ENCODE measurements at places on chromosomes 16 and 17.

GRCh38 chr16:88588148-88588547 lies 17.9 kb downstream of the ZC3H18 start:
- no peak for DNase-seq

DNA sequence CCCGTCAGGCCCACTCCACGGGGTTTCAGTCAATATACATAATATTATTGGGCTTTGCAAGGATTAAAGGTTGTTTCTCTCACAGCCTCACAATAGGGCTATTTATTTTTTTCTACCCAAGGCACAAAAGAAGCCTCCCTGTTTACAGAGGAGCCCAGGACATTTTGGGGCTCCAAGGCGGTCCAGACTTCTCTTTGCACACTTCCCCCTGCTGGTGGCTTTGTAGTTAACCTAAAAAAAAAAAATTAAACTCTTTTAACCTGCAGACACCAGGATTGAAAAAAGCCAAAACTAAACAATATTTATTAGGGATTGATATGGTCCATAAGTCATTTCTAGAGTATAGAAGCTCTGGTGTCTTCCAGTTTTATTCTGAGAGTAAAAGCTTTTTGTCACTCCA lies 169.7 kb upstream of the ZFHX3 start:
- no peak for DNase-seq

GRCh38 chr17:2947588-2947950 lies 115.8 kb downstream of the OR1D5 start:
- no peak for DNase-seq

- no peak for DNase-seq
These were observed 379.6 kb upstream of the PSMD7 start for GRCh38 chr16:73916829-73917594.

All from CD4-positive, alpha-beta memory T cell (primary cell).